NCI-H345 (cell line): ENCODE measurements at places on chromosomes 5 and 9.

- peak; percentile 33 for DNase-seq
Observed at GRCh38 chr5:123610665-123611405, 98.9 kb downstream of the CSNK1G3 start.

DNA sequence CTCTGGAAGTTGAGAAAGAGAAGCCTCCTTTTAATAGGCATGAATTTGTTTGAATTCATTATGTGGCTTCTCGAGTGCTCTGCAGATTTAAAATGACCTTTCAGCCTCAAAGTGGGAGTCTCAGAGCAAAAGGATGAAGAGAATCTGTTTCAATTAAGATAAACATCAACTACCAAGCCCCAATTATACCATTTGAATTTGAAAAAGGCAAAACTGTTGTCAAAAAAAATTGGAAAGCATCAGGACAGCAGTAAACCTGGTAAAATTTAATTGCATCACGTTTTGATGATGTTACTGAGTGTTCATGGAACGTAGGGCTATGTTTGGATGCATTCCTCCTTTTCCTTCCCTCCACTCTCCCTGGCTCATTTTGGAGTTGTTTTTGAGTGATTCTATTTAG, 637.2 kb downstream of the PDE4D start:
- DNase-seq, result no peak

DNA sequence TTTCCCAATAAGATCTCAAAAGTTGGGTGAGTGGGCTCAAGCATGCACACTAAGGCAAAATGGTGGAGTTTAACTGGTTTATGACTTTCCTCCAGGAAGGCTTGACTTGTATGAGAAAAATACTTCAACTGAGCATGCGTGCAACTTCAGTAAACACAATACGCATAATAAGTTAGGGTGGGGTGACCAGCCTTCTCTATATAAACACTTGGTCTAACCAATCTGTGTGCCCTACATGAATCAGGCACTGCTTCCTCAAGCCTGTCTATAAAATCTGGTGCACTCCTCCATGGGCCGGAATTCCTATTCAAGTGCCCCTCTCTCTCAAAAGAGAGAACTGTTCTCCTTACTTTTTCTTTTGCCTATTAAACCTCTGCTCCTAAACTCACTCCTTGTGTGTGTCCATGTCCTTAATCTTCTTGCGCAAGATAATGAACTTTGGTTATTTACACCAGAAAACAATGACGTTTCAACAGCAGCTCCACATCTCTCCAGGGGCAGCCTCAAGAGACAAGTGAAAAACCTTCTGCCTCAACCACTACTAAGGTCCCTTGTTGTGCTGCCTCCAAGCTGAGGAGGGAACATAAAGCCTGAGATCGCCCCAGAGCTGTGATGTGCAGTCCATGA, 352.6 kb downstream of the CAAP1 start:
- DNase-seq, result no peak

DNA sequence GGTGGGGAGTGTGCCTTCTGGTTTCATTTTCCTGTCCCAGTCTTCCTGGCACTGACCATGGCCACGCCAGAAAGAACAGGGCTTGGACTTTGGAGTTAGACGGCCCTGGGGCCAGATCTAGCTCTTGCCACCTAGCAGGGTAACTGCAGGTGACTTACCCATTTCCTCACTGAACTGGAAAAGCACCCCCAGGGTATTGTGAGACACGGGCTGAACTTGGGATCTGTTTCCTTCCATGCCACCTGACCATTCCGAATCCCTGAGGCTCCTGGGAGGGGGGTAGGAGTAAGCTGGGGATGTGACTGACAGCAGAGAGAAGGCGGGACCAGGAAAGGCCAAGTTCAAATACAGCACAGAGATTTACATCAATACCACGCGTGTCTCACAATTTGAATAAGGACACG, 9.4 kb downstream of the HNRNPAB start:
- DNase-seq, result no peak

DNA sequence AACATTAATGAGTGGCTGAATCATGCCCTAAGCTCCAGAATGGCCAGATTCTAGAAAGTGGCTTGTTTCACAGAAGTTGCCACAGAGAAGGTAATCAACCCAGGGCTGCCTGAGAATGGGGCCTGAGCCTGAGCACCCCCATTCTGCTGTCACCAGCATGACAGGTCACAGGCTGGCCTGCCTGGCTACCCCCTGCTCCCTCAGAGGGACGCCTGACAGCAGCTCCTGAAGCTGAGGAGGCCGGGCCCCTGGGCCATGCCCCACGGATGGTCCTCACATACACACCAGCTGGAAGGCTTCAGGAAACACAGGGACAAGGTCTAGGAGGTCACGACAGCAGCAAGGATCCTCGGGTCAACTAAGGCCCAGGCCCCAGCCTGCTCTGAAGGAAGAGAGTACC, 3.7 kb downstream of the GABRP start:
- DNase-seq, result no peak
